Uterus (tissue), 4 donors: ENCODE measurements at places on chromosomes 16 and 17.

- DNase-seq, result peak; percentile 59
These were observed 1.1 kb upstream of the AKTIP start for GRCh38 chr16:53503991-53504663.

GRCh38 chr16:49287572-49287971, 5.9 kb upstream of the CBLN1 start:
- no peak for DNase-seq

DNA sequence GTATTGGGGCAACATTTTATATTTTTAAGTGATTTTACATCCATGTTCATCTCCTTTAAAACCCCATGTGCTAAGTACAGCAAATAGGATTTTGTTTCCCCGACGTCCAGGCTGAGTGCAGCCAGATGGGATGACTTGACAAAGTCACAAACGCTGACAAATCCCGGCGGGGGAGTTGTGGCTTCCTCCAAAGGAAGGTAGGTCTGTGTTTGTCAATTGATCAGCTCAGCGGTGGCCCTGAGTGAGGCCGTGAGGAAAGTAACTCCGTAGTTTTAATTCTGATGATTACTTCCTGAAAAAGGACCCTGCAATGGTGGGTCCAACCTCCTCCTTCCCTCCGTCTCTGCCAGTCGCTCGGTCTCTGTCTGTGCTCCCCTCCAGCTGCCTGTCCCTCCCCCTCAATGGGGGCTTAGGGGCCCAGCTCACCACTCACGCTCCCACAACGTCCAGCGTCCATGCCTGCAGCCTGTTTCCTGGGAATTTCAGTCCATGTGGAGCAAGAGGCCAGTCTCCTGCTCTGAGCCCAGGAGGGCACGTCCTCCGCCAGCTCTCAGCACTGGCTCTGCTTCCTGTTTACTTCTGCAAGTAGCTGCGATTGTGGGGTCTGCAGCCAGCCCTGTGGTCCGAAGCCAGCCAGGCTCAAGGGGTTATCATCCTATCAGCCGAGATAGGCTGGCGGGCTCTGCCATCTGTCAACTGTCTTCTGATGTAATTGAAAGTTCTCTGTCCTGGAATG, 209.4 kb upstream of the FOXF1 start:
- no peak for DNase-seq

DNA sequence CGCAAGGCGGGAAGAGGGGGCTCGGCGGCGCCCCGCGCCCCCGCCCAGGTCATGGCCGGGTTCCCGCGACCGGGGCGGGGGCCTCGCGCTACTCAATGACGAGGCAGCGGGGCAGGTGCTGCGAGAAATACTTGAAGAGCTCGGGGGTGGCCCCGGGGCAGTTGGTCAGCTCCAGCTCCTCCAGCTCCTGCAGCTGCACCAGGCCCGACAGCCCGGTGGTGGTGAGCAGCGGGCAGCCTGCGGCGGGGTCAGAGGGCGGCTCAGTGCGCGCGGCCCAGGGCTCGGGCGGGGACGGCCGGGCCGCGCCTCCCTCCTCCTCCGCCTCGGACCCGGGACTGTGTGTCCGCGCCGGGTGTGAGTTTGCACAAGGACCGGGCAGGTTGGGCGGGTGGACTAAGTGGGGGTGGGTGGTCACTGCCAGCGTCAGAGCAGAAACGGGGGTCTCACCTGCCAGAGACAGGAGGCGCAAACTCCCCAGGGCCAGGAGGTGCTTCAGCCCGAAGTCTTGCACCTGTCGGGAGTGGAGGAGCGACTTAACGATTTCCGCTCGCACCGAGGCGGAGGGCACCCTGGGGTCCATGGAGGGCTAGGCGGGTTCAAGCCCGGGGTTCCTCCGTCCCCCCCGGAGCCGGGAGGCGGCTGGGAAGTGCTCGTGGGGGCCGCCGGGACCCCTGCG, 4.1 kb upstream of the WDR24 start:
- no peak for DNase-seq

DNA sequence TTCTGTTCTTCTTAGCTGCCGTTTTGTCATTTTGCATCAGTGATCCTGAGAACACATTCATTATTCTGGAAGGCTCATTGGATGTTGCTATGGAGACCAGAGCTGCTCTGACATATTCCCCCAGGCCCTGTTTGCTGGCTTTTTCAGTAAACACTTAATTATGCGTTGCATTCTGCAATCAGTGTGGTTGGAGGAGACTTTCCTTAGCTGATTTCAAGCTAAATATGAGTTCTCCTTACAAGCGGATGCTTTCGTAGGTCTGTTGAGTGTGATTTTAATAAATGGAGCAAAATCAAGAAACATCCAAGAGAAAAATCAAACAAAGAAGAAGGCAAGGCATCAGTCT, 38.2 kb upstream of the NUDT7 start:
- no peak for DNase-seq
